ENCODE measurements at places on chromosomes 12 and 14.

GRCh38 chr12:61870658-61871484 lies 389.3 kb upstream of the USP15 start:
- DNase-seq = no peak

- DNase-seq = no peak
Observed at GRCh38 chr14:36666416-36667206, 5.0 kb downstream of the PAX9 start.

DNA sequence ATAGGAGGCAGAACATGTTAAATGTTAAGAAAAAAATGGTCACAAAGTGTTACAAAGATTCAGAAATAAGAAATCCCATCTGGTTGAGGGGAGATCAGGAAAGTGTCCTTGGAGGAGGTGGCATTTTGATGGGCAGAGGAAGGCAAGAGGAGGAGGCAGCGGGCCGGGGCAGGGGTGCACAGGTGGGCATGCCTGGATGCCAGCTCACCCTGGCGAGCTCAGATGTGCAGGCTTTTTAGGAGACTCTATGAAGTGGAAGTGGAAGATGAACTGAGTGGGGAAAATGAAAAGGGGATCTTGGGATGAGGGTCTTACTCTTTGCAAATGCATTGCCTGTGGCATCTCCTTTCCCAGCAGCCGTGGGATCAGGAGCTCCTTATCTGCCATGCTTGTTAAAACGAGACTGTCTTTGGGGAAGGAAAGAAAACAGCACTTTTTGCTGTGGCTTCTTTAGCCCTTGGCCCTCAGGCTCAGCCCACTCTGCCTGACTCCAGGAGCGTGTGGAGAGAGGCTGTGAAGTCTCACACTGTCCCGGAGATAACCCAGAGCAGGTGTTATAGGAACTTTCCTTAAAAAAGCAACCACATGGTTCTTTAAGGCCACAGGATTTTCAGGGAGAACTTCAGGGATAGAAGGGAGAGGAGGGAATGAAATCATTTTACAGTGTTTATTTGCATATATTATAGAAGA lies 62.6 kb downstream of the ELK3 start:
- DNase-seq = no peak

- DNase-seq = no peak
Observed at GRCh38 chr12:114123108-114123507, 157.0 kb upstream of the RBM19 start.

GRCh38 chr12:42627151-42627550 lies 37.6 kb upstream of the PRICKLE1 start:
- no peak for DNase-seq

- DNase-seq = no peak
Observed at GRCh38 chr12:51028126-51028812, 2.1 kb upstream of the SLC11A2 start.

DNA sequence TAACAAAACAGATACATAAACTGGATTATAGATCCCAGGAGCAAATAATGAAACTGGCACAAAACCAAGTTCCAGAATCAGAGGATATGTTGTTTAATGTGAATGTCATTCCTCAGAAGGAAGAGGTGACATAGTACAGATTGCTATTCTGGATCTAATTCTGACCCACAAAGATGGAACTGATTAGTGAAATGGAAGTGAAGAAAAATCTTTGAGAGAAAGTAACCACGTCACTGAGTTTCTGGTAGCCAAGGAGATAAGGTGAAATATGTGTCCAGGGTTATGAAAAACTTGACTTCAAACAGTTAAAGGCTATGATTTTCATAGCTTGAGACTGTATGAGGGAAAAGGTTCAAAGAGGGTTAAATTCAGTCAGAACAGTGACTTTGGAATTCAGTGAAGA lies 8.3 kb downstream of the OR10AD1 start:
- DNase-seq = no peak

DNA sequence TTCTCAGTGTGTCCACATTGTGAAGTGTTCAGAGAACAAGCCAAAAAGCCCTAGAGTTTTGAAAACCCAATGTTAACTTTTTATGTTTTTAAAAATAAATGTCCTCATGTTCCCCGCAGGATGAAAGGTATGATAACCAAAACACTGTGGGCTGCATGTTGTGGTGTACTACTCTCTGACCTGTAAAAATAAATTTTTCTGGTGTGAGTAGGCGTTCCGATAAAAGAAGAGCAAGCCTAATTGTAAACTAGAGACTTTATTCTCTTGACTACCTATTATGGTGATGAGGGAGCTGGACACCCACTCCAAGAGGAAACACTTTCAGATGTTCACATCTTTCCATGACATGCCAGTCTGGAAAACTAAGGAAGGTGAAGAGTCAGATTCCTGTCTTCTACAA lies 18.2 kb downstream of the PTGER2 start:
- DNase-seq = no peak

DNA sequence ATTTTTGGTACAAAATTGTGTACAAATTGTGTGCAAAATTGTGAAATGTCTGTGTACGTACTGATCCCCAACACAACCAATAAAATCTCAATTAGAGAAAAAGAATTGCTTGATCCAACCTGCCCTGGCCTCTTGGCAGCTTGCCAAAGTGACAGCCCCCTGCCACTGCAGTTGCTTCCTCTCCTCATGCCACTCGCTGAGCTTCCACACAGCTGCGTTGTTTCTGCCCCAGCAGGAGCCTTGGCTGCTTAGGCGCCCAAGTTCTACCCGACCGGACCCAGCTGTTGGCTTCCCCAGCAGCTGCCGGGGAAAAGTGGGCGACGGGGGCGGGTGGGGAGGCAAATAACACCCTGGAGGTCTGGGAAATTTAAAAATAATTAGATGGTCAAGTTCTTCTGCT lies 171.8 kb upstream of the ATF7IP start:
- DNase-seq = no peak

- DNase-seq = no peak
Observed at GRCh38 chr12:77835969-77836368, 5.3 kb downstream of the NAV3 start.

GRCh38 chr14:63276492-63277342 lies 42.0 kb downstream of the GPHB5 start:
- peak; percentile 22 for DNase-seq

- no peak for DNase-seq
Observed at GRCh38 chr14:60188696-60189095, 23.5 kb upstream of the DHRS7 start.

DNA sequence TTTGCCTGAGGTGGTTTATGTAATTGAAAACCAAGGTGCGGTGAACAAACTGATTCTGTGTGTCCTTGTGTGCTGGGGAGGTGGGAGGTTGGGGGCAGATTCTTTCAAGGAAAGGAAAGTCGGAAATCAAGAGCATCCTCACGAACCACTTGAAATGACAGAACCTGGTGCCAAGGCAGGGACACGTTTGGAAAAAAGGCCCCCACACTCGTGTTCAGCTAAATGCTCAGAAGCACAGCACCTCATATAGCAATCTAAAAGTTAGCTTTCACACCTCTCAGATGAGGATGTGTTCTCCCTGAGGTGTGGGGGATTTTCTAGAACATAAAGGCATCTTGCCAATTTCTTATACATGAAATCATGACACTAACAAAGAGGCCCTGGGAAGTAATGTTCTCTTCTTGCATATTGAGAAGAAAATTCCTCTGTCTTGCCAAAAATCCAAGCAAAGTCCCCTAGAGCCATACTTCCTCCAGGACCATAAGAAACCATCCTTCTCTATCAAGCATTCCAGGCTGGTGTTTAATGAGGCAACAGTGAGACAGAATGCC lies 119.6 kb downstream of the PLXNC1 start:
- no peak for DNase-seq

DNA sequence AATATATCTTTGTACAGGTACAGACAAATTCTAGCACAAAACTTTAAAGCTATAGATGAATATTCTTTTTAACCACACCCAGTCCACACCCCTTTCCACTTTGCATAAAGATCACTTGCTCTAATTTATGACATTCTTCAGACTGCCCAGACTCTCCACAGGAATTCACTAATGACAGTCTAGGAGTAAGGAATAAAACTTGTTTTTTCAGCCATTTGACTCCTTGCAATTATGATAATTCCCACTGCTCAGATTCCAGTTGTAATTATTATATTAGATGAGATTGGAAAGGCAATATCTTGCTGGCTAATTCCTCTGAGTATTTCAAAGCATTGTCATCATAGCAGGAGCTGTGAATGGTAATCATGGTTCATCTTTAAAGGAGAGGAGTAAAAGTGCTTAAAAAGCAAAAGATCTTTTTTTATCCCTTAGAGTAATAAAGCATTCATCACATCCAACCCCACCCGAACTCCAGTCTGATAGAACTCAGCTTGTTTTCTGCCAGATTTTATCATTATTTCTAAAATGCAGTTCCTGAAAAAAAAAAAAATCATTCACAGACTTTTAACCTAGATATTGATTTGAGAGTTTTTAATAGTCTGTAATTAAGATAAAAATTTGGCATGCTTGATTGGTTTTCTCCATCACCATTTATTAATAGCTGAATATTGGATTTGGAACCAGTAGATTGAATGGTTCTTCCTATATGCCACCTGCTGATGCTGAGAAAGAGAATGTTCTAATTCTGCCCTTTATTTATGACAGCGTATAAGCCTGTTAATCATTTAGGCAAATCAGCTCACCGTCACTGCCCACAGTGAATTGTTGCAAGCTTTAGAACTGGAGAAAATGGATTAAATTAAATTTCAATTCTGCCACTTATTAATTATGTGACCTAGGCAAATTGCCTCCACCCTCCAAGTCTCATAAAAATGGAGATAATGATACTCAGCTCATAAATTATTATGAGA lies 93.9 kb upstream of the RASSF8 start:
- DNase-seq = no peak

GRCh38 chr12:3251067-3251466 lies 173.9 kb downstream of the TSPAN9 start:
- DNase-seq = no peak

DNA sequence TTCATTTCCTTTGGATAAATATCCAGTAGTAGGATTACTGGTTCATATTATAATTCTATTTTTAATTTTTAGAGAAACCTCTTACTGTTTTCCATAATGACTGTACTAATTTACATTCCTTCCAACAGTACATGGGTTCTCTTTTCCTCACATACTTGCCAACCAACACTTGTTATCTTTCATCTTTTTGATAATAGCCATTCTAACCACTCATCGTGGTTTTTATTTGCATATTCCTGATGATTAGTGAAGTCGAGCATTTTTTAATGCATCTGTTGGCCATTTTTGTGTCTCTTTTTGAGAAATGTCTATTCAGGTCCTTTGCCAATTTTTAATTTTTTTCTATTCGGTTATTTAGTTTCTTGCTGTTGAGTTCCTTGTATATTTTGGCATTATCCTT lies 457.7 kb upstream of the PDE3A start:
- no peak for DNase-seq

GRCh38 chr12:105113094-105113493 lies 5.6 kb downstream of the WASHC4 start:
- no peak for DNase-seq

- DNase-seq = no peak
Observed at GRCh38 chr12:3882896-3883564, 9.8 kb upstream of the PARP11 start.

DNA sequence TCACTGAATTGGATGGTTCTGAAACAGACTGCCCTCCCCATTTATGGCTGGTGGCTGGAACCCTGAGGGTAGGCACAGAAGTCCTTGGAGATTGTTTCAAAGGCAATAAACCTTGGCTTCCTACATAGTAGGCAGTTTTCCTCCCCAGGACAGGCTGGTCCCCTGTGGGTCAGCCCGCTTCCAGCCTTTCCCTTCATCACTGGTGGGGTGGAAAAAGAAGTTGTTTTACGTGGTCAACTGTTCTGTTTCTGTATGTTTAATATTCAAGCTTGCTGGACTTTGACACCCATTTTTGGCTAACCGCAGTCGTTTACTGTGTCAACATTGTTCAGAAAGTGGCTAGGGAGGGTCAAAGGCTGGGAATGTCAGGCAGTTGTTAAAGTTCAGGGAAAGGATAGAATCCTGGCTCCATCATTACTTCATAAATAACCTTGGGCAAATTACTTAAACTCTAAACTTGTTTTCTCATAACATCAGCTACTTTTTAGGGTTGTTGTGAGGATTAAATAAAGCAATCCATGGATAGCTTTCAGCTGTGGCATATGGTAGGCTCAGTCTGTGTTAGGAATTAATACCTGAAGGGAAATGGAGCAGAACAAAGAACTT lies 2.4 kb downstream of the KLHDC2 start:
- DNase-seq = no peak

- DNase-seq = no peak
Observed at GRCh38 chr14:51448831-51449670, 202.7 kb upstream of the FRMD6 start.

- no peak for DNase-seq
Observed at GRCh38 chr12:132275110-132275531, 54.3 kb downstream of the GALNT9 start.

DNA sequence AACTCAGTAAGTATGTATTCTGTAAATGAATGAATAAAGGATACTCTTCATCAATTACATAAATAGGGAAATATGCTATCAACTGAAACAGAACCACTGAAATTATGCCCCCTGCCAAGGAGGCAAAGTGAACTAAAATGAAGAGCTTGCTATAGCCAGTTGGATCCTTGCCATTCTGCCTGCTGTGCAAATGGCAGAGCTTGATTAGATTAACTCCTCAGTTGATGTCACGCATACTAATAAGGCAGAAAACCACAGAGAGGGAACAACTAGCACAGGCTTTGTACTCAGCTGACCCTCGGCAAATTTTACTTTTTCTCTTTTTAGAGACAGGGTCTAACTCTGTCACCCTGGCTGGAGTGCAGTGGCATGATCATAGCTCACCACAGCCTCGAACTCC lies 36.7 kb upstream of the FERMT2 start:
- no peak for DNase-seq

DNA sequence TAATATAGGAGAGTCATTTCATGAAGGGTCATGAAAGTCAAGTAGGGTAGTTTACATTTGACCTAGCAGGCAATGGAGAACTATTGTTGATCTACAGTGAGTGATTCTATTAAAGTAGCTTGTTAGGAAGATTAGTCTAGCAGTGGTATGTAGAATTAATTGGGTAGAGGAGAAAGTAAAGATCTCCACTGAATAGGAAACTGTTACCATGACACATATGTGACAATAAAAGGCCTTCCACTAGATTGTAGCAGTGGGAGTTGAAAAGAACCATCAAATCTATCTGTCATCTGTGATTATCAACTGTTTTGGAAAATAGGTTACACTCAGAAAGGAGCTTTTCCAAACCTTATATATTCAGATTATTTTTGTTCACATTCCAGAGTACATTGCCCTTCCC lies 92.3 kb downstream of the SOX5 start:
- no peak for DNase-seq

- no peak for DNase-seq
Observed at GRCh38 chr12:94150240-94151121, 2.1 kb downstream of the PLXNC1 start.

DNA sequence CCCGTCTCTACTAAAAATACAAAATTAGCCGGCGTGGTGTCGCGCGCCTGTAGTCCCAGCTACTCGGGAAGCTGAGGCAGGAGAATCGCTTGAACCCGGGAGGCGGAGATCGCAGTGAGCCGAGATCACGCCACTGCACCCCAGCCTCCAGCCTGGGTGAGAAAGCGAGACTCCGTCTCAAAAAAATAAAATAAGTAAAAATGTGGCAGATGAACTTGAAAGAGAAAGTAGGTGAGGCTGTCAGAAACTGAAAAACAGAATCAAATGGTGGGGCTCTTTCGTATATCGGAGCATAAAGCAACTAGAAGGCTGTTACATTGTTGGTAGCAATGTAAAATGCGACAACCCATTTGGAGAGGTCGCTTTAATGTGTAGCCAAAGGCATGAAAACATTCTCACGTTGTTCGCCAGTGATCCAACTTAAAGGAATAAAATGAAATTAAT lies 767 bp upstream of the CCNT1 start:
- DNase-seq = no peak

- DNase-seq = no peak
Observed at GRCh38 chr14:32246751-32247150, 43.7 kb upstream of the RNU6-8 start.

Measured in right renal pelvis (tissue), 4 donors.